ENCODE measurements at places on chromosomes 13 and 19. TPM values are rescaled to one million over a fixed set of nuclear protein-coding genes. Genes with fewer than 3 reads are reported as not detected.

GRCh38 chr13:33040090-33040489 lies 23.9 kb downstream of the KL start:
- no peak for DNase-seq
- H3K27ac ChIP-seq = no peak overlapping the region
- H3K4me1 ChIP-seq = no peaks in the 10 kb centered on the region

- peak overlapping the region; percentile 68 for H3K4me3 ChIP-seq
- no peaks in the 10 kb centered on the region for H3K27me3 ChIP-seq
- peaks cover 9% of the 10 kb centered on the region for H3K4me1 ChIP-seq
- peaks cover 7% of the 10 kb centered on the region for H3K36me3 ChIP-seq
- no peak overlapping the region for H3K27ac ChIP-seq
- peak; percentile 88 for DNase-seq
Observed at GRCh38 chr19:18160971-18161635, 8.1 kb downstream of the PIK3R2 start.

- H3K27ac ChIP-seq = no peak overlapping the region
- H3K36me3 ChIP-seq = no peaks in the 10 kb centered on the region
- H3K27me3 ChIP-seq = peaks cover 15% of the 10 kb centered on the region
- H3K4me1 ChIP-seq = no peaks in the 10 kb centered on the region
Observed at GRCh38 chr19:30386551-30387143, 14.5 kb downstream of the ZNF536 start.

DNA sequence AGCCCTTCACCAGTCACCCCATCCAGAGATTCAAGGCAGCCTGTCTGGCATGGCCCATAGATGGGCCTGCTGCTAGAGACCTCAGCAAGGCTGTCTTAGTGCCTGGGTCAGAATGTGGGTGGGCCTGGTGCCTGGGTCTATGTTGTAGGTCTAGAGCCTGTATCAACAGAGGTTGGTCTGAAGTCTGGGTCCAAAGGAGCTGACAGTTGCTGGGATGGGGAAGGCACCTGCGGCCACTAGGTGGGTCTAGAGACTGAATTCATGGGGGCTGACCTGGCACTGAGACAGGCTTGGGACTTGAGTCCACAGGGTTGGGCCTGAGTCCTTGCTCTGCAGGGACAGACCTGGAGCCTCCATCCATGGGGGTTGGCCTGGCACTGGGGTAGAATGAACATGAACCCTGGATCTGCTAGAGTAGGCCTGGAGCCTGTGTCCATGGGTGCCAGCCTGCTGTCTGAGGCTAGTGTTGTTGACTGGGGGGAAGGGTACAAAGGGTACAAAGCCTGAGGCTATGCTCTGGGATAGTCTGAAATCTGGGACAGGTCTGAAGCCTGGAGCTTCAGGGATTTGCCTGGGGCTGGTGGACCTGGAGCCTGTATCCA lies 516.8 kb downstream of the OLFM4 start:
- DNase-seq = no peak
- H3K4me1 ChIP-seq = no peaks in the 10 kb centered on the region
- H3K27ac ChIP-seq = no peak overlapping the region
- H3K36me3 ChIP-seq = peaks cover 3% of the 10 kb centered on the region
- H3K27me3 ChIP-seq = no peaks in the 10 kb centered on the region

GRCh38 chr13:21053231-21053630 lies 8.2 kb downstream of the LATS2 start:
- DNase-seq = no peak
- H3K36me3 ChIP-seq = no peaks in the 10 kb centered on the region
- peak overlapping the region; percentile 57 for H3K27ac ChIP-seq
- H3K4me3 ChIP-seq = no peak overlapping the region

GRCh38 chr13:108711386-108711785 lies 82.0 kb downstream of the MYO16 start:
- no peaks in the 10 kb centered on the region for H3K27me3 ChIP-seq
- H3K27ac ChIP-seq = no peak overlapping the region
- no peak overlapping the region for H3K4me3 ChIP-seq
- no peaks in the 10 kb centered on the region for H3K36me3 ChIP-seq
- H3K4me1 ChIP-seq = no peaks in the 10 kb centered on the region

- no peak overlapping the region for H3K27ac ChIP-seq
- no peak overlapping the region for H3K4me3 ChIP-seq
- no peaks in the 10 kb centered on the region for H3K4me1 ChIP-seq
- H3K36me3 ChIP-seq = no peaks in the 10 kb centered on the region
Observed at GRCh38 chr13:25501231-25501630, 129.5 kb downstream of the ATP8A2 start.

- no peaks in the 10 kb centered on the region for H3K36me3 ChIP-seq
- H3K4me1 ChIP-seq = no peaks in the 10 kb centered on the region
- H3K27ac ChIP-seq = no peak overlapping the region
- H3K27me3 ChIP-seq = no peaks in the 10 kb centered on the region
Observed at GRCh38 chr13:38697197-38697596, 10.3 kb downstream of the FREM2 start.

- H3K4me1 ChIP-seq = no peaks in the 10 kb centered on the region
- no peaks in the 10 kb centered on the region for H3K27me3 ChIP-seq
- H3K36me3 ChIP-seq = no peaks in the 10 kb centered on the region
Observed at GRCh38 chr13:101996954-101997353, 404.9 kb downstream of the FGF14 start.

Gene CDC16
- 88.0 TPM for total RNA-seq

Gene ETV2
- total RNA-seq = 0.39 TPM

Gene AKAP8L
- 123 TPM for total RNA-seq

All from natural killer cell treated with Interleukin-12 subunit alpha and Interleukin-12 subunit beta and Interleukin-15 and Interleukin-18, amount 100 ng/mL, for 72 hours (primary cell).